NCI-H526 treated with DMSO at 0.1 percent for 48 hours (cell line): ENCODE measurements at places on chromosomes 1 and 21.
A peak's percentile ranks its signal among the peaks of the same experiment; 100 is the strongest.

GRCh38 chr1:38476850-38477178, 382.8 kb downstream of the RRAGC start:
- DNase-seq = no peak

GRCh38 chr1:191582169-191582568, 576.1 kb upstream of the RGS18 start:
- DNase-seq = no peak

DNA sequence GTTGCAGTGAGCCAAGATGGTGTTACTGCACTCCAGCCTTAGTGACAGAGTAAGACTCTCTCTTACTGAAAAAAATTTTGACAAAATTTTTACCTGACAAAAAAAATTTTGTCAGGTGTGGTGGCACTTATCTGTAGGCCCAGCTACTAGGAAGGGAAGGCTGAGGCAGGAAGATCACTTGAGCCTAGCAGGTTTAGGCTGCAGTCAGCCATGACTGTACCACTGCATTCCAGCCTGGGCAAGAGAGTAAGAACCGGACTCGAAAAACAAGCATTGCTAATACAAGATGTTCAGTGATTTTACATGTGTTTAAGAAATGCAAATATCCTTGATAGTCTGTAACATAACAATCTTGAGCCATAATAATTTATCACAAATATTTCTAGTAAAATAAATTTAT, 46.9 kb downstream of the USP48 start:
- no peak for DNase-seq

DNA sequence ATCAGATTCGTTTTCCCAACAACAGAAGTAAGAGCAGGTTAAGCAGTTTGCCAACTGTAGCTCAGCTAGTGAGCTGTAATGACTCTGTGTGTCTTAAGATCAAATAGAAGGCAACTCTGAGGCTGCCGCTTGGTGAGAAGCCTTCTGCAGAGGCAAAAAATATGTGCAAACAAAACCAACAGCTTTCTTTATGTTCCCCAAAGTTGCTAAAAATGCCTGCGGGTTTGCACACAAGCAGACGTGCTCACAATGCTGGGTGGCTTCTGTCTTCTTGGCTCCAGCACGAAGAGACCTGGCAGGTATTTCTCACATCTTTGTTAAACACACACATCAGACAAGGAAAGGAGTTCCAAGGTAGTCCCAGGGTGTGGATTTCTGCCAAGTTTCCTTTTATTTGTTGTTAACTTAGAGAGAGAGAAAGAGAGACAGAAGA, 158.9 kb upstream of the JUN start:
- DNase-seq = no peak

DNA sequence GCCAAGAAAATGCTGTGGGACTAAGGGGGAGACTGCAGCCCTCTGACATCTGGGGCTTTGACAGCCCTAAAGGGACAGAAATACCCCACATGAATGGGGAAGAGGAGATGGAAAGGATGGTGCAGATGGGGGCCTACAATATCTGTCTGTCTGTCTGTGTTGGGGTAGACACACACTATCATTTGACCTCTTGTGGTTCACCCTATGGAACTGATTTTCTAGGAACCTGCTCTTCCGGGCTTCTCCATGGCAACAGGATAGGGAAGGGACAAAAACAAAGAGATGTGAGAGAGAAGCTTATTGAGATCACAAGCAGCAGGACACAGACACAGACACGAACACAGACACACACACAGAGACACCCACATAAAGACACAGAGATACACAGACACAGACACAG, 17.1 kb downstream of the KIF21B start:
- no peak for DNase-seq

GRCh38 chr1:56803561-56804156, 15.5 kb downstream of the FYB2 start:
- DNase-seq = peak; percentile 6

DNA sequence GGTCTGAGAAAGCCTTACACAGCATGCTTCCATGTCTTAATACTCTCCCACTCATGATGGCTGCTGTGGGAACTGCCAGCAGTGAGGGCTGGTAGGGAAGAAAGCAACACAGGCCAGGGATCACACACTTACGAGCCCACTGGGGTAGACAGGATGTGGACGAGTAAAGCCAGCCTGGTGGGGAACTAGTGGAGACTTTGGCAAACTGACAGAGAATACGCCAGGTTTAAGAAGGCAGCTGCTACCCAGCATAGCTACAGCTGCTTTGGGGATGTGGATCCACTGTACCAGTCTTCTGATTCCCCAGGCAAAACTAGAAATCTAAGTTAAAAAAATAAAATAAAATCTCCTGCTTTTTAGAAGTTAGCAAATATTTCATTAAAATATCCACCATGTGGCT, 664.0 kb downstream of the SMYD3 start:
- DNase-seq = no peak

DNA sequence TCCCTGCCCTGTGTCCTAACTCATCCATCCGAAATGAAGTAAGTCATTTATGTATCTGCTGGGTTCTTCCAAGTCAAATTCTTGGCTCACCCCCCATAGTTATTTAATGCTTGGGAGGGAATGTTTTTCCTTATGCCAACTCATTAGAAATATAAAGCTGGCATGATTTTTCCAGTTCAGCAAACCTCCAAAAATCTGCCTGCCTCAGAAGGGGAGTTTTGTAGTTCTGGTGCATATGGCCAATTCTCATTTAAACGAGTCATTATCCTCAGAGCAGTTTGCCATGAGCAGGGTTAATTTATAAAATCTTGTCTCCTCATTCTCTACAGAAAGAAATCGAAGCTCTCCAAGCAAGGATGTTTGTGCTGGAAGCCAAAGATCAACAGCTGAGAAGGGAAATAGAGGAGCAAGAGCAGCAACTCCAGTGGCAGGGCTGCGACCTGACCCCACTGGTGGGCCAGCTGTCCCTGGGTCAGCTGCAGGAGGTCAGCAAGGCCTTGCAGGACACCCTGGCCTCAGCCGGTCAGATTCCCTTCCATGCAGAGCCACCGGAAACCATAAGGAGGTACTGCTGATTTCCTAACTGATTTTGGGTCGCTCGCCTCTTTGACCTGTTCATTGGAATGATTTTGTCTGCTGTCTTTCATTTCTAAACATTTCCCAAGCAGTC, 144.1 kb downstream of the DISC1 start:
- DNase-seq = no peak

DNA sequence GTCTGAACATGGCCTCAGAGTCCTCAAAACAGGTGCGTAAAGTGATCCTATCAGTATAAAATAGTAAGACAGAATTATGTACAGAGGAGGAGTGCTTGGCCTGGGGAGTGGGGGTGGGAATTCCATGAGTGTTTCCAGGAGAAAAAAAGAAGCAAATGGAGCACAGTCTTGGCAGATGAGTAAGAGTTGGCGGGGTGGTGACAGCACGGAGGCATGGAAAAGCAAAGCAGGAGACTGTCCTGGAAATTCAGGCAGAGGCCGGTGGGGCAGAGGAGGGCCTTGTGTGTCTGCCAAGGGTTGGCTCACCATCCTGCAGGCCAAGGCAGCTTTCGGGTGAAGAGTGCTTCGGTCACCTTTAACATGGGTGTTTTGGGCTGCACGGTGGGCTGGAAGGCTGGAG, 63.4 kb downstream of the OPTC start:
- DNase-seq = no peak

DNA sequence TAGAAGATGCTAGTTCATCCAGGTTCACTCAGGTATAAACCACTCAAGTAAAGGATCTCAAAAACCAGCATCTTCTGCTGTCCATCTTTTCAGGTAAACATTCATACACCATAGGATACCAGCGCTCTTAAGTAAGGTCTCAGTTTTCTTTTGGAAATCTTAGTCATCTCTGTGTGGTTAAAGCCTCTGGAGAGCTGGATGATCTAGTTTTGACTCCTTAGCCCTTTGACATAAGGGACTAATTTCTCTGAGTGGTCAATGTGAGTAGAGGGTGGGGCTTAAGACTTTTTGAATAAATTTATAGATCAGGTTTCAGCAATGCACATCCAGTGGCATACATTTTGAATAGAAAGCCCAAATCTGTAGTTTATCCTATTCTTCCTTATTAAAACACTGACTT, 92.3 kb downstream of the CTH start:
- no peak for DNase-seq

- DNase-seq = no peak
Observed at GRCh38 chr1:40708750-40709099, 17.2 kb downstream of the NFYC start.

DNA sequence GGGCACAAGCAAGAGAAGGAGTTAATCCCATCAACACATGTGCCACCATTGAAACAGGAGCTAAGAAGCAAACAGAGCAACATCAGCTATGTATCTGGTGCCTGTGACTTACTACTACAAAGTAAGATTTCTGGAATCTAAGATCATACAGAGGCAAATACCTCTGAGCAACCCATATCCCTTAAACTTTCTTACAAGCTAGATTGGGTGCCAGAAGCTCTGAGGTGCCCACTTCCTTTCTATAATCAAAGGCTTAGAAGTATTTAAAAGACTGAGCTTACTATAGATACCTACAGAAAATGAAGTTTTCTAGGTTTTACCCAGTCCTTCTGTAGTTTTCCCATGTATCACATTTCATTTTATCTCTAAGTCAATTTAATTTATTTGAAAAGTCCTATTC, 44.4 kb upstream of the ADAM30 start:
- DNase-seq = no peak

- no peak for DNase-seq
Observed at GRCh38 chr1:23097316-23097715, 71.3 kb downstream of the LUZP1 start.

- DNase-seq = no peak
Observed at GRCh38 chr1:119862276-119862675, 34.0 kb downstream of the ADAM30 start.

DNA sequence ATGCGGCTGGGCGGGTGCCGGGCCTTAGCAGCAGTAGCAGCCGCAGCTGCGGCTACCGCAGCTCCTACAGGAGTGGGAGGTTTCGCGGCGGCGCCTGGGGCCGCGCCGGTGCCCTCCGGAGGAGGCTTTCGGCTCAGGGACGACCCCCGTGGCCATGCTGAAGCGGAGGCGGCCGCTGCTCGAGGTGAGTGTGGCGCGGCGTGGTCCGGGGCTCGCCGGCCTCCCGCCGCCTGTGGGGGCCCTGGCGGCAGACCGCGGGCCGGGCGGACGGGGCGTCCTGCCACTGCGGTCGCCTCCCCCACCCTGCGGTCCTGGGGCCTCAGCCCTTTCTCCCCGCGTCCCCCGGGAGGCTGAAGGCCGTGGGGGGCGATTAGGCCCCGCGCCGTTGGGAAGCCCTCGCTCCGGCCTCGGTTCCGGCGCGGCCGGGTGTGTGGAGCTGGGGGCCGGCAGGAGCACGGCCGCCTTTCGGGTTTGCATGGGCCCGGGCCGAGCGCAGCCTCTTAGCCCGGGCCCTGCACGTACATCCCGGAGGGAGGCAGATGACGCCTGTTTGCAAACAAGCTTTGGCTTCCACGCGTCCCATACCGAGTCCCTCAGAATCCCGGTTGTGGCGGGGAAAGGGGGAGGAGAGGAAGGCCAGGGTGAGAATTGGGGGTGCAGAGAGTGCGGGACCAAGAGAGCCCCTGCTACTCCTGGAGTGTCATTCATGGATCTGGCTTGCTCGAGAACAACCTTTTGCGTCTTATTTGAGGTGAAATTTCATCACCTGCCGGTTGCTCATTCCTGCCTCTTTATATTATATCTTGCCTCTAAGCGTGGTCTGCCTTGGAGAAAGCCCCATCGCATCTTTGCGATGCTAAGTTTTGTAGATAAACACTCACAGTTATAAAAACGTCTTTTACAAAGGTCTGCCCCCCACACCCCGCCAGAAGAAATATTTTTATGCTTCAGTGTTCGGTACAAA, 613 bp downstream of the ZFYVE9 start:
- peak; percentile 48 for DNase-seq

DNA sequence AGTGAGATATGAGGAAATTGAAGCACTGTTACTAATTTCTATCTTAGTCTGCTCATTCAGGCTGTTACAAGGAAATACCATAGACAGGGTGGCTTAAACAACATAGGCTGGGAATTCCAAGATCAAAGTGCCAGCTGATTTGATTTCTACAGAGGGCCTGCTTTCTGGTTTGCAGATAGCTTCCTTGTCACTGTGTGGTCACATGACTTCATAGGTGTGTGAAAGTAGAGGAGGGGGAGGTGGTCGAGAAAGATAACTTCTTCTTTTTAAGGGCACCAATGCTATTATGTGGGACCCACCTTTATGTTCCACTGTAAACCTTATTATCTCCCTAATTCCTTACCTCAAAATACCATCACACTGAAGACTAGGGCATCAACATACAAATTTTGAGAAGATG, 6.4 kb upstream of the BRINP3 start:
- DNase-seq = no peak

DNA sequence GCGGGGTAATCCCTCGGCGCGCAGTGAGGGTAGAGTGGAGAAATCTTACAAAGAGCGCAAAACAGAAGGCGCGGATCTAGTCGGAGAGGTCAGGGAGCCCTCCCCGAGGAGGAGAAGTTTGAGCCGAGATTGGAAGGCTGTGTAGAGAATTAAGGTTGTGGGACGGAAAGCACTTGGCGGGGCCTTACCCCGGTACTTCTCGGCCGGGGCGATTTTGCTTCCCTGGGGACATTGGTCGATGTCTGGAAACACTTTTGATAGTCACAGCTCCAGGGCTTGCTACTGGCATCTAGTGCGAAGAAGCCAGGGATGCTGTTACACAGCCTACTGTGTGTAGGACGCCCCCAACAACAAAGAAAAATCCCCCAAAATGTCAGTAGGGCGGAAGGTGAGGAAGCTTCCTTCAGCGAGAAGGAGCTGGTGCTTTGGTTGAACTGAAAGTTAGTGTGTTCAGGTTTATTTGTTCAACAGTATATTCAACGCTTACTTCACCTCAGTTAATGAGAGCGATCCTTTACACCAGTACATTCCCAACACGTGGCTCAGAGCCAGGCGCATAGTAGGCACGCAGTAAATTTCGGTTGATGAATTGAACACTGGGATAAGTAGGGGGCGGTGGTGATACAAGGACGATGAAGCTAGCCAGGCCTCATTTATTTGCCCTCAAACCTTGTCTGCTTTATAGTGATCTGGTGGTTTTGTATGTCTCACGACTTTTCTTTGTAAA, 807 bp downstream of the CEP85 start:
- DNase-seq = no peak

DNA sequence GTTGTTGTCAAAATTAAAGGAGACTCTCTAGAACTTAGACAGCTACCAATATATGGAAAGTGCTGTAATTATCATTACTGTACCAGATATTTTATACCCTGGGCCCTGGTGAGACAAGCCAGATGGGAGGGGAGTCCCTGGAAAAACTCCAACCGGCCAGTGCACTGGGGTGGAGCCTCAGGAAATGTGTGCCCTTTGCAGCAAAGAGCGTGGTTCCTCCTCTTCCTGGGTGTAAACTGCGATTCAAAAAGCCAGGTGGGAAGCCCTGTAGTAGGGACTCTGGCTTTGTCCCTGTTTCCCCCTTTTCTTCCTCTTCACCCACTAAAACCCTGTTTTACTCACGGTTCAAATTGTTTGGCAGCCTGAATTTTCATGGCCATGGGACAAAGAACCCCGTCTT, 812.3 kb downstream of the PLA2G4A start:
- DNase-seq = no peak
